ENCODE measurements at places on chromosomes 2 and 18. TPM values are rescaled to one million over a fixed set of nuclear protein-coding genes. Genes with fewer than 3 reads are reported as not detected.

The UGT1A3 gene
- not detected for total RNA-seq

The GPR55 gene
- not detected for total RNA-seq

The FSHR gene
- not detected for total RNA-seq

The C2orf81 gene
- total RNA-seq = 0.13 TPM

The IL18RAP gene
- total RNA-seq = not detected

The MYO3B gene
- not detected for total RNA-seq

The LOXL3 gene
- 1.8 TPM for total RNA-seq

The IL1R2 gene
- not detected for total RNA-seq

The SMARCAL1 gene
- total RNA-seq = 11.3 TPM

The ERICH2 gene
- total RNA-seq = not detected

The HOXD10 gene
- total RNA-seq = 0.49 TPM

The CASP10 gene
- 59.7 TPM for total RNA-seq

The SPIRE1 gene
- total RNA-seq = 20.1 TPM

The SCN3A gene
- 10.2 TPM for total RNA-seq

The PSMA8 gene
- total RNA-seq = not detected
